Occipital lobe (tissue), 3 donors: ENCODE measurements at places on chromosomes 12 and 14.

DNA sequence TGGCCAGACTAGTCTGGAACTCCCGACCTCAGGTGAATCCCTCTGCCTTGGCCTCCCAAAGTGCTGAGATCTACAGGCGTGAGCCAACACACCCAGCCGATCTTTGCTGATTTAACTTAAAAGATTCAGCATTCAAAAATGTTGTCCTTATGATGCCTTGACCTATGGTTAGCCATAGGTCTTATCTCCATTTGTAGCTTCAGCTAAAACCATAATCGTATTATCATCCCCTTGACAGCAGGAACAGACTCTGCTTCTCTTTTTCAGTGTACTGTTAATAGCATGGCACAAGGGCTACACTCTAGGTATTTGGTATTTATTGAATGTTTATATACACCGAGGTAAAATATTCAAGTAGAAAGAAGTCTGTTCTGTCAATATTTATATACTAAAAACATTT, 15.3 kb downstream of the CCDC62 start:
- no peak for DNase-seq

DNA sequence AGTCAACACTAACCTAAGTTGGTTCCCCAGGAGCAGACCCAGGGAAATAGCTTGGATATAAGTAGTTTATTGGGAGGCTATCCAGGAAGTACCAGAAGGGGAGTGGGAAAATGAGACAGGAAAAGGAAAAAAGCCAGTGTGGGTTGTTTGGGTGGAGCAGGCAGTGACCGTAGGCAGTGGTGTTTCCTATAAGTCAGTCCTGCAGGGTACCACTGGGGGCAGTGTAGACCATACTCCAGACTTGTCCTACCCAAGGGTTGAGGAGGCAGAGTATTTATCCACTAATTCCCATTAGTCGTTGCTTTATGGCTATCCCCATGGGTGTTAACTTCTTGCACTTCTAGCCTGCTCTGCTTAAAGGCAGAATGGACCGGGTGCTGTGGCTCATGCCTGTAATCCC, 6.4 kb upstream of the CCDC60 start:
- no peak for DNase-seq

GRCh38 chr14:67444395-67444794, 32.4 kb upstream of the PLEK2 start:
- no peak for DNase-seq

DNA sequence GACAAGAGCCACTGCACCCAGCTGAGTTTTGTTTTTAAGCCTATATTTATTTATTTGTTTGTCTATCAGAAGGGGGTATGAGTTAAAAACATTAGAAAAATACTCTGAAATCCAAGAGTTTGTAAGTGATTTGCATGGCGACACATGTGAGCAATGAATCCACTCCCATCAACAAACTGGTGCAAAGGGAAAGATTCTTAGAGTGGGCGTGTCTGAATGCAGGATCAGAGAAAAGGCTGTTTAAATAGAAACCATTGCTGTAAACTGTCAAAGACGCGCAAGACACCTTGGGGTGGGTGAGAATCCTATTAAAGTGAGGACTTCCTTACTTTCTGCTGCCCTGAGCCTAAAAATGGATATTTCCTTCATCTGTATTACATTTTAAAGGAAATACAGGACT, 51.9 kb downstream of the ZFYVE26 start:
- no peak for DNase-seq

DNA sequence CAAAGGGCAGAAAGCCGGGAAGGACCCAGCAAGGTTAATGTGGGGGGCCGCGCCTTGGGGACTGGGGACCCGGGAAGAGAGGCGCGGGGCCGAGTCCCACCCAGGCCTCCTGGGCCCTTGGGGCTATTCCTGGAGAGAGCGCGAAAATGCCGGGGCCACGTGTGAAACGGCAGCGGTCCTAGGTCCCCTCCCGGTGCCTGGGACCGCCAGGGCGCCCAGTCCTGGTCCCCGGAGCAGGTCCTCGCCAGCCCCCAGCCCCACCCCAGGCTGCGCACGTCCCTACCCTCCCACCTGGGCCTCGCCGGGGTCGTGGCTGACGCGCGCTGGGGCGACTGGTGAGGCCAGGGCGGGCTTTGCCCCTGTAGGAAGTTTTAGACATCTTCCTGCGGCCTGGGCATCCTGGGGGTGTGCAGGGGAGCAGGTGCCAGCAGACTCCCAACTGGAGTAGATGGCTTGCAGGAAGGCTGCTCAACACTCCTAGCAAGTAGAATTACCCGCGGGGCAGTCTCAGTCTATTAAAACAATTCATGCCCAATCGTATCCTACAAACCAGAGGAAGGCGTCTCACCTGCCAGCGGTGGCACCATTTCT, 708 bp downstream of the FAR2 start:
- DNase-seq = no peak

DNA sequence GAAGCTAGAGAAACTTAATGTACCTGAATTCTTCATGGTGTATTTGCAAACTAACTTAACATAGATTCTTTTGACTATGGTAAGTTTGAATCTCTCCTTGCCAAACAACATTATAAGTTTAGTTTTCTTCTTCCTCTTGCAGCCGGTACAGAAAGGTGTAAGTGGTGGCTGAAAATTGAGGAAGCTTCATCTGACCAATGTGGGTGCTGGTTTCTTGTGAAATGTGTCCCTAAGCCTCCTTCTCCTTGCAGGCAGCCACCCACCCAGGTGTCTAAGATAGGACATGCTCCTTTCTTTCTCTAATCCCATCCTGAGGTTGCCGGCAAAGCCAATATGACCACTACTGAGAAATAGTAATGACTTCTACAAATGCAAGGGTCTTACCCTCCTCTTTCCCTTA, 20.6 kb downstream of the GSG1 start:
- no peak for DNase-seq

DNA sequence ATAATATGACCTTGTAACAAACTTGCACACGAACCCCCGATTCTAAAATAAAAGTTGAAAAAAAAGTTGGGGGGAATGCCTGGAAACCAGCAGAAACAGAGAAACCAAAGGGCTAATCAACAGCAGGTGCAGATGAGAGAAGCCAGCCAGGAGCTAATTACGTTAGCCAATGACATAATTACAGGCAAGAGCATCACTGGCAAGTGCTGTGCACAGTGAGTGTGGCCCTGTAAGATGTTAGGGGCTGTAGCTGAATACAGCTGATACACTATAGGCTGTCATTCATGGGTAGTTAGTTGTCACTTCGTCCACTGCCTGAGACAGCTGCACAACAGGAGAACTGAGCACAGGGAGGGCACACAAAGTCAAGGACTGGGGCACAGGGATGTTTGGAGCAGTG, 7.3 kb upstream of the FGF23 start:
- no peak for DNase-seq

DNA sequence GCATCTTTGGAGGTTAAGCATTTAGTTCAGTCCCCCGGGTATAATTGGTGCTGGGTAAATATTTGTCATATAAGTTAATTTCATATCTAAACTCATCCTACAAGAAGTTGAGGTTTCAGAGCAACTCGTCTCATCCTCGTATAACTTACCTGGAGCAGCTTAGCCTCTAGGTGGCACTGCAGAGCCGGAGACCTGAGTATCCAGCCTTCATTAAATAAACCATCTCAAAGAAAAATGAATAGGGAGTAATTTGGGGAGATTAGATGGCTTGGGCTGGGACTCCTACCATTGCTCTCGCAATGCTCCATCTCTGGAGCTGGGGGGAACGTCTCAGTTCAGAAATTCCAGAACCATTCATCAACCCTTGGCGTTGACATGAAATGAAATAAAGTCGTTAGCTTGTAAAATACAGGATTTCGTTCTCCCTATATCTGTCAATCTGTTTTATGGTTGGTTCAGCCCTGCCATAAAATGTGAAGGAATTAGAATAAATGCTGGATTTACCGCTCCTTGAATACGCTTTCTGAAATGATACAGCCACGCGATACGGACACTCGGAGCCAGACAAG, 122.9 kb upstream of the TMEM132D start:
- peak; percentile 10 for DNase-seq

DNA sequence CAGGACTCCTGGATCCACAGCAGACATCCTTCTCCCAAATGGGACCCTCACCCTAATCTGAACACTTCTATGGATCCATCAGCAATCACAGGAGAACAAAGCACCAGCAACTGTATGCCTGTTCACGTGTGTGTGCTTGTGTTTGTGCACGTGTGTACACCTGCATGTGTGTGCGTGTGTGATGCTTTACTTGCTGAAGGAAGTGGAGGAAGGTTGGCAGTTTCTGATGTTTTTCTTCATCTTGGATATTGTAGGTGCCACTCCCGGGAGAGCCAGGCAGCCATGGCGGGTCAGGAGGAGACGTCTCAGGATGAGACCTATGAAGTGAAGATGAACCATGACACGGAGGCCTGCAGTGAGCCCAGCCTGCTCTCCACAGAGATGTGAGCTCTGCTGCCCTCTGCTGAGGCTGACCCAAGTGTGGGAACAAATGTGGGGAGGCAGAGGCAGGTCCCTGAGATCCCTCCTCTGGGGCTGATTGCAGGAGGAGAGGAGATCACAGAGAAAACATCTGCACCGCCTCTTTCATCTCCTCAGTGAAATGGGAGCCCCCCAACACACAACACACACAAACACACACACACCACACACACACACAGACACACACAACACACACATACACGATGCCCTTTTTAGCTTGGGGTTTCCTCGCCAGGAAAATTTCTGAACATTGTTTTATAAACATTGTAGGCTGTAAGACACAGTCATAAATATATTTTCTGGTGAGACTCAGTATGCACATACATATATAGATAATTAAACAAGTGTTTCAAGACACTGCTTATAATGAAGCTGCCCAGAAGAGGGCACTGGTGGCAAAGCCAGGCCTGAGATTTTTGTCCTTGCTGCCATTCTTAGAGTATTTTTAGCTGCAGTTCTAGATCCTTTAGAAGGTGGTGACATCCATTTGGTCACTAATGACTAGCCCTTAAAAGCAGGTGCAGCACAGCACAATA, 112.2 kb upstream of the FKBP4 start:
- DNase-seq = no peak

DNA sequence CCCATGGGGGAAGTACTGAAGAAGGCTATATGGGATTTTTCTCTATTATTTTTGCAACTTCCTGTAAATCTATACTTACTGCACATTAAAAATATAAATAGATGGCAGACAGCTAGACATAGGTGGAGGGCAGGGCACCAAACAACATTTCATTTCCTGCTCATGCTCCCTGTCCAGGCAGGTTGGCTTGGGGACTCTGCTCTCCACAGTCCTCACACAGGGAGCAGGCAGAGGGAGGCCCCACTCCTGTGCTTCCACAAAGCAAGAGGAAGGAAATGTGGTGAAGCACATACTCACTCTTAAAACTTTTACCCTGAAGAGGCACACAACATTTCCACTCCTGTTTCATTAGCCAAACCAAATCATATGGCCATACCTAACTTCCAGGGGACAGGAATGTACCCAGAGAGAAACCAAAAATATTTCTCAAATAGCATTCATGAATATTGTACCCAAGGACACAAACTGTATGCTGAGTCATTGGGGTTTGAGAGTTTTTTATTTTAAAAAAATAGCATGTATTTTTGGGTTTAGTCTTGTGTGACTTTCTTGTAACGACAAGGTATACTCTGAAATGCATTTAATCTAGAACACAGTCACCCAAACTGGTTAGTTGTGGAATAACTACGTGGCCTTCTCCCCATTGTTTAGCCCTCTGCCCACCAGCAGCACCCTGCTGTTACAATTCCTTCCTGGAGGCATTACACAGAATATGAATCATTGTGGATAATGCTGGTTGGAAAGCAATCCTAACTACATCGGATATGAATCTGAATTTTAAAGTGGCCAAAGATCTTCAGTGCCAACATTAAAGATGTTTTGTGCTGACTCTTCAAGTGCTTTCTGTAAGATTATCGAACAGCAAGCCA, 40.9 kb downstream of the RTN1 start:
- DNase-seq = no peak

DNA sequence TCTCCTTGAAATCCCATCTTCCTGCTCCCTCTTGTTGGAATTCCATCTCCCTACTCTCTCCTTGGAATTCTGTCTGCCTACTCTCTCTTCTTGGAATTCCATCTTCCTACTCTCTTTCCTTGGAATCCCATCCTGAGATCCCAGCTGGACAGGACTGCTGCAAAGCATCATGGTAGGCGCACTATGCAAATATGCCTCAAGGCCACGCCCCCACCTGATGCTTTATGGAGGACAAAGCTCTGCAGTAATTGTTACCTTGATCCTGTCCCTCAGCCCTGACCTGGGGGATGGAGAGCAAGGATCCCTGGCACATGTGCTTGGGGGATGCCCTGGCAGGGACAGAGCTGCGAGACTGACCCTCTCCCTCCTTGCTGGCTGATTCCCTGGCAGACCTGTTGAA, 185.6 kb downstream of the TBX5 start:
- no peak for DNase-seq

DNA sequence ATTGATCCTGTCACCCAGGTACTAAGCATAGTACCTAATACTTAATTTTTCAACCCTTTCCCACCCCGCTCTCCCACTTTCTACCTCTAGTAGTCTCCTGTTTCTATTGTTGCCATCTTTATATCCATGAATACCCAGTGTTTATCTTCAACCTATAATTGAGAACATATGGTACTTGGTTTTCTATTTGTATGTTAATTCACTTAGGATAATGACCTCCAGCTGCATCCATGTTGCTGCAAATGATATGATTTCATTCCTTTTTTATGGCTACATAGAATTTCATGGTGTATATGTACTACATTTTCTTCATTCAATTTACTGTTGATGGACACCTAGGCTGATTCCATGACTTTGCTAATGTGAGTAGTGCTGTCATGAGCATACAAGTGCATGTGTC, 547.3 kb upstream of the NOVA1 start:
- no peak for DNase-seq

DNA sequence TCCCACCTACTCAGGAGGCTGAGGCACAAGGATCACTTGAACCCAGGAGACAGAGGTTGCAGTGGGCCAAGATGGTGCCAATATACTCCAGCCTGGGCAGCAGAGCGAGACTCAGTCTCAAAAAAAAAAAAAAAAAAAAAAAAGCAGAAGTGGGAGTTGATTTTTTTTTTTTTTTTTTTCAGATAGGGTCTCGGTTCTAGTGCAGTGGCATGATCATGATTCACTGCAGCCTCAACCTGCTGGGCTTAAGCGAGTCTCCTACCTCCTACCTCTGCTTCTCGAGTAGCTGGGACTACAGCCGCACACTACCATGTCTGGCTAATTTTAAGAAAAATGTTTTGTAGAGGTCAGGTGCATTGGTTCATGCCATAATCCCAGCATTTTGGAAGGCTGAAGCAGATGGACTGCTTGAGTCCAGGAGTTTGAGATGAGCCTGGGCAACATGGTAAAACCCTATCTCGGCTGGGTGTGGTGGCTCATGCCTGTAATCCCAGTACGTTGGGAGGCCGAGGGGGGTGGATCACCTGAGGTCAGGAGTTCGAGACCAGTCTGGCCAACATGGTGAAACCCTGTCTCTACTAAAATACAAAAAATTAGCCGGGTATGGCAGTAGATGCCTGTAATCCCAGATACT, 16.3 kb upstream of the HSP90AA1 start:
- DNase-seq = no peak

DNA sequence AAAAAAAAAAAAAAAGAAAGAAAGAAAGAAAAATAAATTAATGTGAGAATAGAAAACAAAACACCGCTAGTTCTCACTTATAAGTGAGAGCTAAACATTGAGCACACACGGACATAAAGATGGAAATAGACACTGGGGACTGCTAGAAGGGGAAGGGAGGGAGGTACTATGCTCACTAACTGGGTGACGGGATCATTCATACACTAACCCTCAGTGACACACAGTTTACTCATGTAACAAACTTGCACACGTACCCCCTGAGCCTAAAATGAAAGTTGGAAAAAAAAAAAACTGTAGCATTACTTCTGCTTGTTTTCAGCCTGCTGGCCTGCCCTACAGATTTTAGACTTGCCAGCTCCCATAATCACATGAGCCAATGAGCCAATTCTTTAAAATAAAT, 10.5 kb upstream of the PRMT5 start:
- no peak for DNase-seq

- no peak for DNase-seq
Observed at GRCh38 chr14:104994978-104995377, 9.4 kb downstream of the CLBA1 start.
